ENCODE measurements at places on chromosomes 6 and 20. TPM values are rescaled to one million over a fixed set of nuclear protein-coding genes. Genes with fewer than 3 reads are reported as not detected.

The SLC32A1 gene
- total RNA-seq = not detected

The ENPP4 gene
- 2.7 TPM for total RNA-seq

The MAFB gene
- 0.88 TPM for total RNA-seq

The WFDC12 gene
- not detected for total RNA-seq

The CRISP3 gene
- total RNA-seq = not detected

The NKX2-4 gene
- not detected for total RNA-seq

The OCSTAMP gene
- not detected for total RNA-seq

The DAAM2 gene
- not detected for total RNA-seq

The NRM gene
- 32.1 TPM for total RNA-seq
